ENCODE measurements at places on chromosomes 12 and 14.
A peak's percentile ranks its signal among the peaks of the same experiment; 100 is the strongest.

DNA sequence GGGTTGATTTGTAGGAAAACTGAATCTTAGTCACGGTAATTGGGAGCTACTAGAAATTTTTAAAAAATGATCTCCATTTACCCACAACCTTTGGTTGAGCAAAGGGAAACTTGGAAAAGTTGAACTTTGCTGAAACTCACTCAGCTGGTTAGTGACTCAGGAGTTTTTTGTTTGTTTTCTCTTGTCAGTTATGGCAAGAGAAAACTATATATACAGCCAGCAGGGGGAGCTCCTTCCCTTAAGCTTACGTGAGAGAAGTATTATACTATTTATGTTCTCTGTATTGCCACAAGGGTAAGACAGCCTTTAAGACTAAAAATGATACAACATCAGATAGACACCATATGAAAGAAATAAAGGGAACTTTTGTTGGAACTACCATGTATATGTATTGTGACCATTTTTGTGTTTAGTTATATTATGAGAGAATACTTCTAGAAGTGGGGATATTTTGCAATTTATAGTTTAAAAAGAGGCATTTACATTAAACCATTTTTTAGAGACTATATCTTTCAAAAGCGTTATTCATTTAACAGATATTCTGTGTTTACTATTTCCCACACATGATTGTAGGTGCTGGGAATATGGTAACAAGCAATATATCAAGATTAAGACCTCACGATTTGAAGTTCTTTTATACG is 28.1 kb upstream of the TBC1D30 start:
- peak; percentile 59 for DNase-seq

DNA sequence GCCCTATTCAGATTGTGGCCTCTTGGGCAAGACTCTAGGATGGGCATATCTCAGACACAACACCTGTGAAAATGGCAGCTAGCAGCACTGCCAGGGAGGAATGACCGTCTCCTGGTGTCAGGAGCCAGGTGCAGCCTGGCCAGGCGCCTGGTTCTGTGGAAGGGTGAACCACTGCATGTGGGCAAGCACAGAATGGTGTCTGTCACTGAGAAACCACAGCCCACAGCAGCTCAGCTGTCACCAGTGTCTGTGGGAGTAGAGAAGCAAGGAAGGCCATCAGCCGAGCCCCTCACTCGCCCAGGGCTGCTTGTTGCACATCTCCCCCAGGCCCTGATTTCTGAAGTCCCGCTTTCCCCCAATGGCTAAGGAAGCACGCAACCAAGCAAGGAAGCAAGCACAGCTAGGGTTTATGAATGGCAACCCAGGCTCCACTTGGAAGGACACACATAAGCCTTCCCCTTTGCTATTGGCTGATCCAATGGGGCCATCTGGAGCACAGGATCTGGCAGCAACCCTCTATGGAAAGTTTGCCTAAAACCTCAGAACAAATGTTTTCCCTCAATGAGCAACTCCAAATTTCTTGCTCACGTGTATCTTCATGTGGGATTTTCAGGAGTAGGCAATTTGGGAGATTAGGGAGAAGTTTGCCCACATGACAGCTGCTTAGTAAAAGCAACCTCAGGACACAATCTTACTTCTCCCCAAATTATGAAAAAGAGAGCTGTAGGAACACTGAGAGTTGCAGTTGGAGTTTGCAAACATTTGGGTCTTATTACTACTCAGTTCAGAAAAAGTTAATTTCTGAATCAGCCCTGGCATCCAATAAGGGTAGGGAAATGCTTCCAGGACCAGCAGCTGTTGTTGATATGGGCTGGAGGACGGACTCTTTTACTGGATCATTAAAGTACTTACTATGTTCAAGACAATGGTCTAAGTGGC is 44.7 kb downstream of the GPHB5 start:
- DNase-seq = no peak

DNA sequence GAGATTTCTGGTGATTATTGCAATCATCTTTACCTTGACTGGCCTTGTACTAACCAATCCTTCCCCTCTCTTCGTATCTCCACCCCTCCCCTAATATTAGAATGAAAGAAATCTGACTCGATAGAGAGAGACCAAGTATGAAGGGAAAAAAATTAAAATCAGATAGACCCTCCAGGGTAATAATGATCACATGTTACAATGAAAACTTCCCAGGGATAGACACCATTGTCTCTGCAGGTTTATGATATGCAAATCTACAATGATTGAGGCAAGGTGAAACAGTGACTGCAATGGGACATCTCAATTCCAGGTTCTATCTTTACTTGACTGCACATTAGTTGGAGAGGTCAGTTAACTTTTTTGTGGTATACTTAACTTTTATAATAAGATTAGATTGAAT is 1.5 kb upstream of the NFKBIA start:
- DNase-seq = no peak

GRCh38 chr14:24329736-24330135 is 5.1 kb downstream of the ADCY4 start:
- no peak for DNase-seq

DNA sequence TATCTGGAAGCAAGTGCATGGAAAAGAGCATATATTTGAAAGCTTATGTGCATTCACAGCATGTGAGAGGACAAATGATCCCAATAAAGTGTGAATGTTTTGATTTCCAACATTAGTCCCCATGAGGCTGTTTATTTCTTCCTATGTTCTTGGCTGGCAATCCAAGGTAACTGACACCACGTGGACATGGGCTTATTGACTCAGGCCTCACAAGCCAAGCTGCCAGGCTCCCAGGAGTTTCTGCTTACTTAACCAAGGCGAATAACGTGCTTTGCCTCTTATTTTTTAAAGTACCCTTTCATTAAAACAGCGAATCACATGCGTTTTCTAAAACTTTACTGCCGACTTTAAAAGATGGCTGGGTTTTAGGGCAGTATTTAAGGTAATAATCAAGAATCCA is 441.7 kb downstream of the FUT8 start:
- DNase-seq = no peak

DNA sequence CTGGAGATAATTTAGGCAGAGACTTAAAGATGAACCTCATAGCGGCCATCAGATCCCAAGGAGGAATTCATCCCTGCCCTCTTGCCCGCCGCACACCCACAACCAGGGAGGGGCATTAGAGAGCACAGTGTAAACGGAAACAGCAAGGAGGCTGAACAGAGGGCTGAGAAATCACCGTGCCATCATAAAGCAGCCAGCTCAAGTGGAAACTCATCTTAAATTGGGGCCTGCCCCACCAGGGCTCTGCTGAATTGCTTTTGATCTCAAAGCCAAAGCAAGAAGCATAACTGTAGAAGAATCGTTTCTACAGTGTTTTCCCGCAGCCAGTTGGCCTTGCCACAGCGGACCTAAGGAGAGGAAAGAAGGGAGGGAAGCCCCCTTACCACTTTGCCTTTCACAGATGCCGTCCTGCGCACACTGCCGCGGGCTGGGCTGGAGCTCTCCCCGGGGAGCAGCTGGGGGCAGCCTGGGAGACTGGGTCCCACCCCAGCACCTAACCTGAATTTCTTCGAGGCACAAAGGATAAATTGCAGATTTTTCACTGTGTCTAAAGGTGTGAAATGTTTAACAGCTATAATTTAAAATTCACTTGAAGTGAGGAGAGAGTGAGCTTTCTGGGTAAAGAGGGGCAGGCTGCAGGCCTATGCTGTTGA is 51.8 kb upstream of the MMP17 start:
- no peak for DNase-seq

- peak; percentile 50 for DNase-seq
These were observed 14.2 kb downstream of the BLTP3B start for GRCh38 chr12:100128512-100128908.

GRCh38 chr12:27607591-27607990 is 83.6 kb downstream of the PPFIBP1 start:
- DNase-seq = no peak

GRCh38 chr14:60532442-60532841 is 23.5 kb downstream of the SIX6 start:
- DNase-seq = no peak

- no peak for DNase-seq
These were observed 6.4 kb upstream of the BRF1 start for GRCh38 chr14:105307052-105307727.

DNA sequence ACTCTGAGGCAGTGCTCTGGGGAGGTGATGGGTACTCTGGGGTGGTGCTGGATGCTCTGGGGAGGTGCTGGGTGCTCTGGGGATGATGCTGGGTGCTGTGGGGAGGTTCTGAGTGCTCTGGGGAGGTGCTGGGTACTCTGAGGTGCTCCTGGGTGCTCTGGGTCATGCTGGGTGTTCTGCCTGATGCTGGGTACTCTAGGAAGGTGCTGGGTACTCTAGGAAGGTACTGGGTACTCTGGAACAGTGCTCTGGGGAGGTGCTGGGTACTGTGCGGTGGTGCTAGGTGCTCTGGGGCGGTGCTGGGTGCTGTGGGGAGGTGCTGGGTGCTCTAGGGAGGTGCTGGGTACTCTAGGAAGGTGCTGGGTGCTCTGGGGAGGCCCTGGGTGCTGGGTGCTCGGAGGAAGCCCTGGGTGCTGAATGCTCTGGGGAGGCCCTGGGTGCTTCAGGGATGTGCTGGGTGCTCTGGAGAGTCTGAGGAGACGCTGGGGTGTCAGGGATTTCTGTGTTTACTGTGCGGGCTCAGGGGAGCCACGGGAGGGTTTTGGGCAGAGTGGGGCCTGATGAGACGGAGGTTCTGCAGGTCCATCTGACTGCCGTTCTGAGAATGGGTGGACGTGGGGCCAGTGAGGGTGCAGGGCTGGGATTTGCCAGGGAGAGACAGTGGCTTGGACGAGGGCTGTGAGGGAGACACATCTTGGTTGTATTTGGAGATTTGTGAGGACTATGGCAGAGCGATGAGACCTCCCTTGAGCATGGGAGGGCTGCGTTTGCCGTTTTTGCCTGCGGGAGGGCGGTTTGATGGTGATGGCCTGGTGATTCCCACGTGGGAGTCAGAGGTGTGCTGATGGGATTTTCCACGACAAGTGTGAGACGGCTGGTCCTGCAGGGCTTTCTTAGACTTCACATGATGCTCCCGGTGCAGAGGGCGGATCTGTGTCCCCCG is 30.0 kb downstream of the MMP17 start:
- no peak for DNase-seq

DNA sequence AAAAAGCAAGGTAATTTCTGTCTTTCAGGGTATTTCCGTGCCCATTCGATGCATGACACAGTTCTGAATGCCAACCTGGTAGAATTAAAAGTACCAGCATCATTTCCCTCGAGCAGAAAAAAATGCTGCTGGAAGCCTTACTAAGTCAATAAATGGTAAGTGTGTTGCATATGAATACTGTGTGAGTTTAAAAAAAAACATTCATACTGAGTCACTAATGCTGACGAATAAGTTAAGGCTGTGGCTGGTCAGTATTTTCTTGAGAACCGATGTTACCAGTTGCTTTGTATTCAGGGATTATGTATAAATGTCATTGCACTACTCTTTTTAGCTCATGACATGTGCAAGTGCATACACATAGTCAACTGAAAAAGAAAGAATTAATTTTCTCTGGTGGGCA is 710.2 kb downstream of the TRHDE start:
- no peak for DNase-seq

DNA sequence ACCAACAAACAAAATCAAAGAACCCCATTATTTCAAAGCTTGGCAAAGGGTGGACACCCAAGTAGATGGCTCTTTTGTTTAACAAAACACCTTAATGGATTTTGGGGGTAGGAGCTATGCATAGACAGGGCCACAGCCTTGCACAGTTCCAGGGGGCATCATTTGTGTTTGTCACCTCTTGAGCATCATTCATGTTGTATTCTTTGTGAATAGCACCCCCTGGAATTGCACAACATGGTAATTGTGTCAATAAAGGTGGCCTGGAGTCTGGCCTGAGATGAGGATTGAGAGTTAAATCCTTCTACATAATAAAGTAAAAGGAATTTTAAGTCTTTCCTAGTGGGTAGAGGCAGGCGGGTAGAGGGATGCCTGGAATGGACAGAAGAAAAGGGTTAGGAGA is 3.3 kb upstream of the FRS2 start:
- no peak for DNase-seq

DNA sequence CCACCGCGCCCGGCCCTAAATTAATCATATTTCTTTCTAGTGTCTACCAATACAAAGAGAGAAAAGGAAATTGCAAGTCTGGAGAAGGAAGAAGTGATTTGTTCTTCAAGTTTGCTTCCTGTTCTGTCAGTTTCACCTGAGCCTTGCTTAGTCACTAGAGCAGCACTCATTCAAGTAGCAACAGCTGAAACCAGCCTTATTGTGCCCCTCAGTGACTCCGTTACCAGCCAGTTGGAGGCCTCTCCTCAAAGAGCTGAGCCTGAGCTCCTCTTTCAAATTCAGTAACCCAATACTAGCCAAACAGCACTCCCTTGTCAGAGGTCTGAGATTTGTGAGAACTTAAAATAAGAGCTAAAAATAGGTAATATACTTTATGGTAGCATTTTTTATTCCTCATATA is 17.4 kb downstream of the PAWR start:
- no peak for DNase-seq

- DNase-seq = no peak
These were observed 5.8 kb downstream of the SLC38A2 start for GRCh38 chr12:46366771-46367170.

DNA sequence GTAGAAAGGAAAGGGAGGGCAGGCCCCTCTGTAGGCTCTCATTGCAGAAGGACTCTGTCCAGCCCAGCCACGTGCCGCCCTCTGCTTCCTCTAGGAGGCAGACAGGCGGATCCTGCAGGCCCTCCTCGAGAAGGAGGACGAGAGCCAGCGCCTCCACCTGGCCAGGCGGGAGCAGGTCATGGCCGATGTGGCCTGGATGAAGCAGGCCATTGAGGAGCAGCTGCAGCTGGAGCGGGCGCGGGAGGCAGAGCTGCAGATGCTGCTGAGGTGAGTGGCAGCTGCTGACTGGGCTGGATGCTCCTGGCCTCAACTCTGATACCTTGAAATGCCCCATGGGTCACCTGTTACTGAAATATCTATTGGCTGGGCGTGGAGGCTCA is 10.9 kb downstream of the TCHP start:
- DNase-seq = peak; percentile 74

DNA sequence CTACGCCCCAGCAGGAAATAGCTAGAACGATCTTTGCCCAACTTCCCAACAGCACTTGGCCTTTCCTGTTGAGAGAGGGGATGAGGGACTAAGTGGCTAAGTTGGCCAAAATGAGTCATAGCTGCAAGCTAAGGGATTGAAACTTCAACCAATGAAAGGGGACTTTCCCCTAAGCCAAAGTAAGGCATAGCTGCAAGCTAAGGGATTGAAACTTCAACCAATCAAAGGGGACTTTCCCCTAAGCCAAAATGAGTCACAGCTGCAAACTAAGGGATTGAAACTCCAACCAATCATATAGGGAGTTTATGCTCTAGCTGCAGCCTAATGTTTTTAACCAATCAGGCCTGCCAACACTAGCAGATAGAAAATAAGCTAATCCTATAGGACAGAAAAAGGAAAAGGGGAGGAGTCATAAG is 100.5 kb upstream of the SSTR1 start:
- no peak for DNase-seq

- no peak for DNase-seq
These were observed 121.6 kb upstream of the FGD4 start for GRCh38 chr12:32277774-32278173.

DNA sequence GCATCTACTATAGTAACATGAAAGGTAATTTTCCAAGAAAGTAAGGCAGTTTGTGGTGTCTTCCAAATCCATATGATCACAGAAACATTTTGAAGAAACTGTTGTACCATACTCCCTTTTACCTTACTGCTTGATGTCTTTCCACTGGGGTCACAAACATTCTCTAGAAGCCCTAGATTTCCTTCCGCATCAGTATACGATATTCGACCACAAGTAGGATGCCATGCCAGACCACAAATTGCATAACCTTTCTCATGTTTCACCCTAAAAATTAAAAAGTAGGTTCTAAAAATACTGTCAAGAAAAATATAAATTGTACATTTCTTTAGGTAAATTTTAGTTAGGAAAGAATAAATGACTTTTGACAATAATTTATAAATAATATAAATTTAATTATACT is 26.5 kb downstream of the WDHD1 start:
- no peak for DNase-seq
